ENCODE measurements at places on chromosomes 1 and 21.

DNA sequence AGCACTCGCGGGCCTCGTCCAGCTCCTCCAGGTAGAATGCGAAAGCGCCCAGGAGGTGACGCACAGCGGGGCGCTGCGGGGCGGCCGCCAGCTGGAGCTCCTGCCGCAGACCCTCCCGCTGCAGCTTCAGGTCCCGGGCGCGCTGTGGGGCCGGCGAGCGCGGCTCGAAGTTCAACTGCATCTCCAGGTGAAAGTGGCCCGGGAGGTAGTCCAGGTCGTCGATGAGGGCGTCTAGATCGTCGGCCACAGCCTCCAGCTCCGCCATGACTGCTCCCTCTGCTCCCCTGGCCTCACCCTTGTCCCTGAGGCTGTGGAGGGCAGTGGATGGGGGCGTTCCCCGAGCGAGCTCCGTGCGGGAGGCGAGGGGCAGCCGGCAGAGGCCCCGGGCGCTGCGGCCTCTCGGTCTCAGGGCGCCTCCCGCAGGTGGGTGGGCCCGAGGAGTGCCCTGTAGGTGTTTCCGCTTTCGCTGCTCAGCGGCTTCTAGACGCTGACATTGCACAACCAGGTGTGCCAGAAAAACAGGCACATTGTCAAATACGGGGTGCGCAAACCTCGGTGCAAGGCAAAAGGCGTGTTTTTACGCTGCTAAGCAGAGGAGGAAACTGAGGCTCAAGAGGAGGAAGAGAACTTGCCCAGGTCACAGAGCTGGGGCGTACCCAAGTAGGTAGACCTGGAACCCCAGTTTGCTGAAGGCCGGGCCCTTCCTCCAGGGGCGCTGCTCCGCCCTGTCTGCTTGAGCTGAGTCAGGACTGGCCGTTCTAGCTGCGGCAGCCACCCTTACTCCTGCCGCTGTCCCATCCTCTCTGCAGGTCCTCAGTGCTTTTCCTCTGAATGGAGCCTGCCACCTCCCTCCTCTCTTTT is at the start of gene TTC22:
TSS of gene TTC22 (minus strand) at position 425 of the 861 bp plus-strand sequence. CDS start at position 265, 160 bp downstream.
- ATAC-seq, result no peak

DNA sequence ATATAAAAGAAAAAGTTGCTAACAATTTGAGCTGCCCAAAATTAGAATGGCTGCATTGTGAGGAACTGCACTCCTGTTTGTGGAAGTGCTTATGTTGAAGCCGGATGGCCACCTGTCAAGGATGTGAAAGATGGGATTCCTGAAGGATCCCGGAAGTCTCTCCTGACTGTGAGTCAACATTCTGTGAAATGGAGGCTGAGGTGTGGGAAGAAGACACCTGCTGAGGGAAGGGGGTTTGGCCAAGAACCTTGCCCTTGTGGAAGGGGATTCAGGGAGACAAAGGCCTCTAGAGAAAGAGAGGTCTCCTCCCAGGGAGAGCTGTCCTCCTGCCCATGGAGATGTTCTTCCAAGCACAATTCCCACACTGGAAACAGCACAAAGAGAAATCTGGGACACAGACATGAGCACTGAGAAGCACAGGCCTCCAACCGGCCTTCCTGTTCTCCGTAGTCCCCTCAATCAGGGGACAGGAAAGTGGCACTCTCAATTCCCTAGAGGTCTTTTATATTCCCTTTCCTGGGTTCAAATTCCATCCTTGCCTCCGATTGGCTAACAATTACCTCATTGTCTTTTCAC is 70.5 kb downstream of the CD2 start:
- no peak for ATAC-seq

DNA sequence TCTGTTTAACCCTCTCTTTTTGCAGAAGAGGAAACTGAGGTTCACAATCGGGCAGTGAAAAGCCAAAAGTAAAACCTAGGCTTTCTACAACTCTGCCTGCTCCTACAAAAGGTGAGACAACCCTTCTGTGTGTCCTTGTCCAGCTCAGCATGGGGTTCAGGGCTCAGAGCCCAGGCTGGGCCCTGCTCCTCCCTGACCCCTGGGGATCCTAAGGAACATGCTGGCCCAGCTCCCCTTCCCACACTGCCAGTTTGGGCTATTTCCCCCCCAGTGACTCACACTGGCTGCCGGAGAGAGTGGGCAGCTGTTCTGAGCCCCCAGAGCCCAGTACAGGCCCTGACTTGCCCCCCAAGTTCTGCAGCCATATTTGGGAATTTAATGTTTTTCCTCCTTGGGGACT is 8.9 kb downstream of the FAM229A start:
- no peak for ATAC-seq

DNA sequence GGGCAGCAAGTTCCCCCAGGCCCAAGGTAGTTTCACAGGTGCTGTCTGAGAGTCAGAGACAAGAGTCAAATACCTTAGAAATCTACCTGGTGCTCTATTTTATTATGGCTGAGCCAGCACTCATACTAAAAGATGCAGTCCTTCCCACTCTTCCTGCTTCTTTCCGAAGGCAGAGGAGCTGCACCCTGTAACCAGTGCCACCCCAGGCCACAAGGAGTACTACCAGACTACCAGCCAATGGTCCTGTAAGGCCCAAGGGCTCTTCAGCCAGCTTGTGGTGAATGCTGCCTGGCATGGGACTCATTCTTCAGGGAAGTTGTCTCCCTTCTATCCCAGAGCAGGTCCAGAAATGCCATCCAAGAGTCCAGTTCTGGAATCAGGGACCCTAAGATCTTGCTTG is 203.8 kb upstream of the DUSP10 start:
- no peak for ATAC-seq

DNA sequence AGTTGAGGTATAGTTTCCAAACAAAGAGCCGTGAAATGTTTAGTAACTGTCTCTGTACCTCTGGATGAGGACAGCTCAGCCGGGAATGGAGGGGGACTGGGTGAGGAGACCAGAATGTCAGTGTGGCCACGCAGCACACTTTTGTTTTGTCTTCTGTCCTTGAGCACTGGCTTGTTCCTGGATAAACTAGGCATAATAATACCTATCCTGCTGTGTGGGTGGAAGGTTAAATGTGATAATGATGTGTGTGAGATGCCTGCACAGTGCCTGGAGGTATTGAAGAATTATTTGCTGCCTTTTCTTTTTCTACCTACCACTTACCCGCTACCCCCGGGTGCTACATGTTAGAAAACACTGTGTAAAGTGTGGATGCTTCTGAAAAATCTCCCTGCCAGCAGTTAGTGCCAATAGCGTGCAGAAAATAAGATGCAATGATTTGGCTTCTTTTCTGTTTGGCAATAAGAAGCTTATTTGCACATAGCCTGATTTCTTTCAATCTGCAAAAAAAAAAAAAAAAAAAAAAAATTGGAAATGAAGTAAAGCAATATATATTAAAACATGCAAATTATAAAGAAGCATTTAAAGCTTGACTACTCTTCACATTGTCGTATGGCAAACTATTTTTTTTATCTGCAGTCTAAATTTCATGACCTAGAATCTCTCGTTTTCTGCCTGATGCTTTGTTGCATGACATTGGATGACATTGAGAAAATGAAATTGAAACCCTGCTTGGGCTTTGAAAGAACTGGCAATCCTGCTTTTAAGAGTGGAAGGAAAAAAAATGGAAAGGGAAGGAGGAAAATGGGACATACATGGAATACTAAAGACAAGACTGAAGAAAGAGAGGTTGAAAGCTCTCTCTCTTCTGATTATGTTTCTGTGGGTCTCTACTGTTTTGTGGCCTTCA is 89.5 kb downstream of the DISC1 start:
- no peak for ATAC-seq

- ATAC-seq, result no peak
Observed at GRCh38 chr21:42617486-42617885, 35.9 kb upstream of the PDE9A start.

GRCh38 chr1:54371038-54371941 is 34.9 kb downstream of the SSBP3 start:
- ATAC-seq, result no peak
